ENCODE measurements at places on chromosomes 13 and 19.
A peak's percentile ranks its signal among the peaks of the same experiment; 100 is the strongest.

DNA sequence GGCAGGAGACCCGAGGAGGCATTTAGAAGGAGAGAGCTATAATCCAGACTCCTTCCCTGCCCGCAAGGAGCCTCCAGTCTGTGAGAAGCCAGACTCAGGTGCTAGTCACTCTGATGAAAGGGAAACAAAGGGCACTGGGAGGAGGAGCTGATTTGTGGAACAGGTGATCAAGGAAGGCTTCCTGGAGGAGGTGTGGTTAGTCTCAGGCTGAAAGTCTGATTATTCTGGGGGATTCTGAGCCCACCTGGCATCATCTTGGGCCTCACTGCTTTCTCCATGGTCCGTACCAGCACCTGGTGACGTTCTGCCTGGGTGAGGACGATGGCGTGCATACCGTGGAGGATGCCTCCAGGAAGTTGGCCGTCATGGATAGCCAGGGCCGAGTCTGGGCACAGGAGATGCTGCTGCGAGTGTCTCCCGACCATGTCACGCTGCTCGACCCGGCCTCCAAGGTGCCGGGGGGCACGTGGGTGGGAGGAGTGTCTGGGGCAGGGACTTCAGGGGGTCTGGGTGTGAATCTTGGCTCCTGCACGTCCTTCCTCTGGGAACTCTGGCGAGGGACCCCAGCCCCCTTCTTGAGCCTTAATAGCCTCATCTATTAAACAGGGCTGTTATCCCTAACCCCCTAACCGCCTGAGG lies 3.9 kb downstream of the EPS8L1 start:
- DNase-seq = no peak

DNA sequence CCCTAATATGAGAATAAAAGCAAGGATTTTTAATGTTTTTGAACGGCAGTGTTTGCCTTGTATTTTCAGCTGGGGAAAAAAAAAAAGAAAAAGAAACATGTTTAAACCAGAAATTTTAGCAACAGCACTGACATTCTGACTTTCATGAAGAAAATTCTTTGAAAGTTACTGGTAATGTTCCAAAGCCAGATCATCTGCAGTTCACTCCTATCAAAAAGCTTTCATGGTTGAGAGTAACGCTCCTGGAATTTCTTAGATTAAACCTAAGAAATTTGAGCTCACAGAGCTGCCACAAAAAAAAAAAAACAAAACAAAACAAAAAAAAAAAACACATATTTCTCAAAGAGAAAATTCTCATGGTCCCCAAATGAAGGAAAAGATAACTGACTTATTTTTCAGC lies 1106.7 kb downstream of the EFNB2 start:
- DNase-seq = no peak

DNA sequence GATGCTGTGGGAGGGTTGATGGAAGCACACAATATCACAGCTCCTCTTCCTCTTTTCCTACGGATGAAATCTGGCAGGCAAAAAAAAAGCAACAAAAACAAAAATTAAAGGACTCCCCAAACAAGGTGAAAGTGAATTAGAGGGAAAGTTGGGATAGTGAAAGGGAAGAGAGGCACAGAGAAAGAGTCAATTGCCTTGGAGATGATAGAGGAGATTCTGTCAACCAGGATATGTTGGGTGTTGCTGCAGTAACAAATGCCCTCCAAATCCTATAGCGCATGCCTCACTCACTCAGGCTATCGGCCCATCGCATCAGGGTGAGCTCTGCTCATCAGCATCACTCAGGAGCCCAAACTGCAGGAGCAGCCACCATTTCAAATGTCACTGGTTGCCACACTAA lies 119.1 kb downstream of the DLEU7 start:
- no peak for DNase-seq

DNA sequence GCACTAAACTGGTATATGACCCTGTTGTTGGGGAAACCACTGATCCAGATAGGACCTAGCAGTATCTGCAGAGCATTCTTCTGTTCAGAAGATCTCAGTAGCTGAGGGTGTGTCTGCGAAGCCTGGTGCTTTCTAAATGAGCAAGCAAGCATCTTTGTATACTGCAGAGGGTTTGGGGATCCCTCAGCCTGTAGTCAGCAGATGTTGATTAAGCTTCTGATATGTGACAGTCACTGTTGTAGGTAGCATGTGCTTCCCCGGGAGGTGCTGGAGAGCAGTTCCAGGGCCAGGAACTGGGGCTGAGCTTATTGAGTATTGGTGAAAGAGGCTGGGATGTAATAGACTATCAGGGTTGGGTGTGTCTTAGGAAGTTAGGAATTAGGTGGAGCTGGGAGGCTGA lies 1.5 kb downstream of the SCAF1 start:
- DNase-seq = peak; percentile 83

DNA sequence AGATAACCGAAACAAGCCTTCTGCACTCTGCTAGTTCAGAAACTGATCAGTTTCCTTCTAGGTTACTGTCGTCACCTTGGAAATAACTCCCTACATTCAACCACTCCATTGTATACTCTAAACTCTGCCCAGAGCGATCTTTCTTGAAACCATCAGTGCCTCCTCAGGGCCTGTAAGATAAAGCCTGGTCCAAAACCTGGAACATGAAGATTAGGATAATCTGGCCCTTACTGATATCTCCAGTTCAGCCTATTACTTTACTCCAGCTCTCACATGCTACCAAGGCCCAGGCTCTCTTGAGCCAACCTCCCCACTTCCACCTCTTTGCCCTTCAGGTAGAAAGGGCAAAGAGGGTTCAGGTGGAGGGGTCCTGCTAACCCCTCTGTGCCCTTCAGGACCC lies 125.3 kb upstream of the RXFP2 start:
- DNase-seq = no peak
